ENCODE measurements at places on chromosomes 4 and X.

DNA sequence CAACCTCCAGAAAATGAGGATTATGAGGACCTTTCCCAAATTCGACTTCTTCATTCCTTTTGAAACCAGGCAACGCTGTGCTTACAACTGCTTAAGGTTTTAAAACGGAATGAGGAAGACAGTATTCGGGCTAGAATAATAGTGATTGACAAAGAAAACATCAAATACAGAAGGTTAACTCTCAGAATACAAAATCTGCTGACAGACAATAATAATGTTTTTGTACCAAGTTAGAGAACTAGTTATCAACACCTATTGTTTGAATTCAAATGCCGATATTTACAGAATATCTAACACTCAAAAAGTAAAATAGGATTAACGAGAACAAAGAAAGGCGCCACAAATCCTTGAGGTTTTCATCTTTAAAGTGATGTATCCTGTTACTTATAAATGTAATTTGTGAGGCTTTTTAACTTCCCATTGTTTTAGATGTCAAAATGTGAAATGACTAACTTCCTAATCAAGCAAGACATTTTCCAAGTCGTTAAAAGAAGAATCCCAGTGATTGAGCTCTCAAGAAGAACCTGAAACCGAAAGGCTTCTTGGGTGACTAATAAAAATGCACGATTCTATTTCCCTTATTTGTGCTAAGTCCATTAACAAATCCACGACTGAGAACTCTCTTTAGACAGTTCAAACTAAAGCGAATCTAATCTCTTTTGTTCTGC lies 118.3 kb downstream of the SORBS2 start:
- no peak for DNase-seq

- no peak for DNase-seq
These were observed 2.7 kb downstream of the ALAS2 start for GRCh38 chrX:55028040-55028439.

DNA sequence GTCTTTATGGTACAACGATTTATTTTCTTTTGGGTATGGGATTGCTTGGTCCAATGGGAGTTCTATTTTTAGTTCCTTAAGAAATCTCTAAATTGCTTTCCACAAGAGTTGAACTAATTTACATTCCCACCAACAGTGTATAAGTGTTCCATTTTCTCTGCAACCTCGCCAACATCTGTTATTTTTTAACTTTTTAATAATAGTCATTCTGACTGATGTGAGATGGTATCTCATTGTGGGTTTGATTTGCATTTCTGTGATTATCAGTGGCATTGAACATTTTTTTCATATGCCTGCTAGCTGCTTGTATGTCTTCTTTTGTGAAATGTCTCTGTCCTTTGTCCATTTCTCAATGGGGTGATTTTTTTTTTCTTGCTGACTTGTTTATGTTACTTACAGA lies 42.8 kb downstream of the UCHL1 start:
- no peak for DNase-seq

DNA sequence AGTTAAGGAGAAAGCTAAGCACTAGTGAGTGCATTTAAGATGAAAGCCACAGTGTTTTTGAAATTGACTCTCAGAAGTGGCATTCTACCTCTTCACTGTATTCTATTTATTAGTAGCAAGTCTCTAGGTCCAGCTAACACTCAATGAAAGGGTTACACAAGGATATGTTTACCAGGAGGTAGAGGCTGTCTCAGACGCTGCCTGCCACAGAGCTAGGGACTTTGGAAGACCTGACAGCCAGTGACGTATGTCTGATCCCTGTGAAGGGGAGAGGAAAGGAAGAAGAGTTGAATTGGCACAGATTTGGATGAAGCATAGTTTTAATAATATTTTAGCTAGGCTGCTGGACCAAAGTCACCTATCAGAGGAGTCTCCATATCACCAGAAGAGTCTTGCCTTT lies 36.5 kb upstream of the KLHL2 start:
- no peak for DNase-seq

GRCh38 chrX:110389570-110389969 lies 30.9 kb downstream of the RTL9 start:
- DNase-seq = no peak

- DNase-seq = peak; percentile 50
These were observed 114.3 kb downstream of the SH3BGRL start for GRCh38 chrX:81316163-81316562.

- DNase-seq = peak; percentile 99
These were observed 36.0 kb upstream of the ARSJ start for GRCh38 chr4:114015444-114015899.

DNA sequence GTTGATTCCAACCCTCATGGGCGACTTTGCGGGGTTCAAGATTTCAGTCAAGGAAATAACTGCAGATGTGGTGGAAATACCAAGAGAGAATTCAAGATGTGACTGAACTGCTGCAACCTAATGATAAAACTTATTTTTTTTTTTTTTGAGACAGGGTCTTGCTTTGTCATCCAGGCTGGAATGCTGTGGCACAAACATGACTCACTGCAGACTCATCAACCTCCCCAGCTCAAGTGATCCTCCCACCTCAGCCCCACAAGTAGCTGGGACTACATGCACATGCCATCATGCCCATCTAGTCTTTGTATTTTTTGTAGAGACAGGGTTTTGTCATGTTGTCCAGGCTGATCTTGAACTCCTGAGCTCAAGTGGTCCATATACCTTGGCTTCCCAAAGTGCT lies 19.5 kb upstream of the WDFY3 start:
- DNase-seq = peak; percentile 43
